ENCODE measurements at places on chromosomes 12 and 14.

GRCh38 chr12:95214466-95214865, 2.8 kb downstream of the FGD6 start:
- DNase-seq, result no peak

- DNase-seq, result no peak
Measured at GRCh38 chr12:12983420-12984035, 16.5 kb downstream of the HEBP1 start.

DNA sequence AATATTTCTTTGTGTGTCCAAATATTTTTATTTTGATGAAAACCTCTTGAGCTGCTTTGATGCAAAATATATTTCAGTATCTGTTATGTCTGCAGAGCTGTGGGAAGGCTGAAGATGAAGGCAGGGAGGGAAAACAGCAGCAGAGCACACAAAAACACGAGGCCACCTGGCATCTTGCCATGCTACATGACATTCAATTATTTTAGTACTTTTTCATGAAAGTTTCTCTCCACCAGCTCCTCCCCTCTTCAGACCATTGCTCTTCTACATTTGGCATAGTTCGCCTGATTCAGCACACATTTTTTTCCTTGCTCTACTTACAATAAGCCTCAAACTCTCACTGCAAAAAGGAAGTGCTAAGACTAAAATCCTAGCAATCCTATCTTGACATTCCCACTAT, 4.6 kb upstream of the ALX1 start:
- DNase-seq, result no peak

GRCh38 chr14:65703996-65704395, 291.5 kb downstream of the FUT8 start:
- no peak for DNase-seq

GRCh38 chr12:24615967-24616411, 332.9 kb downstream of the BCAT1 start:
- DNase-seq, result no peak

DNA sequence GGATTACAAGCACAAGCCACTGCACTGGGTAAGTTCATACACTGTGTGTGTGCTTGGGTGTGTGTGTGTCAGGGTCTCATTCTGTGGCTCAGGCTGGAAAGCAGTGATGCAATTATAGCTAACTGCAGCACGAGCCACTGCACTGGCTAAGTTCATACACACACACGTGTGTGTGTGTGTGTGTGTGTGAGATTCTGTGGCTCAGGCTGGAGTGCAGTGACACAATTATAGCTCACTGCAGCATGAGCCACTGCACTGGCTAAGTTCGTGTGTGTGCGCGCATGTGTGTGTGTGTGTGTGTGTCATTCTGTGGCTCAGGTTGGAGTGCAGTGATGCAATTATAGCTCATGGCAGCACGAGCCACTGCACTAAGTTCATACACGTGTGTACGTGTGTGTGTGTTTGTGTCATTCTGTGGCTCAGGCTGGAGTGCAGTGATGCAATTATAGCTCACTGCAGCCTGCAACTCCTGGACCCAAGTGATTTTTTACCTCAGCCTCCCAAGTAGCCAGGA, 85.4 kb downstream of the HECTD1 start:
- no peak for DNase-seq

DNA sequence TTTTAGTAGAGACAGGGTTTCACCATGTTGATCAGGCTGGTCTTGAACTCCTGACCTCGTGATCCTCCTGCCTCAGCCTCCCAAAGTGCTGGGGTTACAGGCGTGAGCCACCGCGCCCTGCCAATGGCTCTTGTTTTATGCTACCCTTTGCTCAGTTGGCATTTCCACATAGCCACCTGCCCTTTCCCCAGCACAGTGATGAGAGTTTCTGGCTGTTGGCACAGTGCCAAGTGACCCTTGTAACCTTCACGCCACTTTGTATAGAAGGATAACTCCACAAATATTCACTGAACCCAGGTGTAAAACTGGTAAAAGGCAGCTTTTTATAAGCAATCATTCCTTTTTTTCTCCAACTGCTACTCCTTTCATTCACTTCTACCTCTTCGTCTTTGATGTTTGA, 18.5 kb upstream of the CCDC175 start:
- DNase-seq, result no peak

DNA sequence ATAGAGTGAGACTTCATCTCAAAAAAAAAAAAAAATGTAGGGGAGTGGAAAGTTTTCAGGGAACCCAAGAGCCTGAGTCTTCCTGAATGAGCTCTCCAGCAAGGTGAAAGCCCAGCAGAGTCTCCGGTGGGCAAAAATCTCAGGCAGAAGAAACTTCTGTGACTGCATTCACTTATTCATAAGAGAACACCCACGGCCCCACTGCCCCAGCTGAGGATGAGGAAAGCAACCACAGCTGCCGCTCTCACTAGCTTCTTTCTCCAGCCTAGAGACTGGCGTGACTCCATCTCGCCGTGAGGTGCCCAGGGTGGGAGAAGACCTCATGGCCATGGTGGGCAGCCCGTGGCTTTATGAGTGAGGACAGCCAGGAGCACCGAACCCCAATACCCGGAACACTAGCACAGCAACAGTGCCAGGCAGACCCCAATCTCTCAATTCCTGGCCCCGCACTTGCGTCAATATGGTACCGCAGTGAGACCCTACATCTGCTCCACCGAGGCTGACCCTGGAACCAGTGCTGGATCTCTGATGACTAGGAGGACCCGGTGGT, 29.7 kb upstream of the DYNC1H1 start:
- no peak for DNase-seq

DNA sequence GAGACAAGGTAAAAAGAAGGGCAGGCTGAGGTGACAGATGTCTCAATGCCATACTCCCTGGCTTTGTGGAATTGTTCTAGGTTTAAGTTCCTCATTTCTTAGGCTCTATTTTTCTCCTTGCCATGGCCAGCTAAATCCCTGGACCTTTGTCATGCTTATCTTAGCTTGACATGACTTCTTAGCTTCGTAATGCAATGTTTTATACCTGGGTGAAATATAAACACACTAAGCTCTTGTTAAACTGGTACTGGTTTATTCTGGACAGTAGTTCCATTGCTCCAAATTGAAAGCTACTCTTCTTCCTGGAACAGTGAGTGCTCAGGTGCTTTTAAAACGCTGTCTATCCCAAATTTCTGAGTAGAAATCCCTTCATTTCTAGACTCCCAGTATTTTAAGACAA, 17.4 kb upstream of the ARHGAP5 start:
- no peak for DNase-seq

GRCh38 chr12:82996168-82996812, 309.6 kb downstream of the TMTC2 start:
- no peak for DNase-seq

DNA sequence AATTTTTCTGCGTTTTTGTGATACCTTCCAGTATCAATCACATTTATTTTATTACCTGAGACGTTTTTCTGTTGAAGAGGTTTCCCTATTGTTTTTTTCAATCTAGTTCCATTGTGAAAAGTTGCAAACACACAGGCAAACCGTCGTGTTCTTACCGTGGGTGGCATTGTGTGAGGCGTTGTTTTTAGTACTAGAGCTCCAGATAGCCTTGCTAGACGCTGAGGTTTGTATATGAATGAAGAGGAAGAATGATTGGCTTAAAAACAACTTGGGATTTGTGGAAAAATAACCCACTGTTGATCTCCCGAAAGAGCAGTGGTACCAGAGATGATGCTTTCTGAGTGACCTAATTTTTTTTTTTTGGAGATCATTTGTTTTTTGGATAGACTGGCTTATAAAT, 1.0 kb downstream of the SOCS4 start:
- no peak for DNase-seq

GRCh38 chr12:6273541-6274230, 36.8 kb upstream of the PLEKHG6 start:
- DNase-seq, result no peak

DNA sequence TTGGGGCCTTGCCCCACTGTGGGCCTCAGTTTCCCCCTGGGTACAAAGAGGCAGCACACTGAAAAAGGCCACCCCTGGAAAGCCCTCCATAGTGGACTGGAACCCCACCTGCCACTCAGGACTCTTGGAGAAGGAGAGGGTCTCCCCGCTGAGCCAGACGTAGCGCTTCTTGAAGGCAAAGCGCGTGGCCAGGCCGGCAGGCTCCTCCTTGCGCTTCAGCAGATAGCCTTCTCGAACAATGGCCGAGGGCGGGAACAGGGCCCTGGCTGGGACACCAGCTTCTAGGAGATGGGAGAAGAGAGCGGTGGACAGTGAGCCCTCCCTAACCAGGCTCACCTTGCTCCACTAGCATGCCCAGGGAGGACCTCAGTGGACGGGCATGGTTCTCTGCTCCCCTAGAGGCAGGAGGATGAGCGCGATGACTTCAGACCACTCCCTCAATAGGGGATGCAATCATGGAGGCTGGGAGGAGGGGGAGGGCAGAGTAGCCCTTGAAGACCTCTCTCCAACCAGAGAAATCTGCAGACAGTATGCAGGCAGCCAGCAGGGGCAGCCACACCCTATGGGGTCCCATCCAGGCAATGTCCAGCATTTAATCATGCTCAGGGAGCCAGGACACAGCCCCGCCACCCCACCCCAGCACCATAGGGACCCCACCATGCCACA, 29.8 kb downstream of the RASAL1 start:
- DNase-seq, result no peak

- DNase-seq, result no peak
Measured at GRCh38 chr14:104881369-104881979, 16.4 kb downstream of the CEP170B start.

DNA sequence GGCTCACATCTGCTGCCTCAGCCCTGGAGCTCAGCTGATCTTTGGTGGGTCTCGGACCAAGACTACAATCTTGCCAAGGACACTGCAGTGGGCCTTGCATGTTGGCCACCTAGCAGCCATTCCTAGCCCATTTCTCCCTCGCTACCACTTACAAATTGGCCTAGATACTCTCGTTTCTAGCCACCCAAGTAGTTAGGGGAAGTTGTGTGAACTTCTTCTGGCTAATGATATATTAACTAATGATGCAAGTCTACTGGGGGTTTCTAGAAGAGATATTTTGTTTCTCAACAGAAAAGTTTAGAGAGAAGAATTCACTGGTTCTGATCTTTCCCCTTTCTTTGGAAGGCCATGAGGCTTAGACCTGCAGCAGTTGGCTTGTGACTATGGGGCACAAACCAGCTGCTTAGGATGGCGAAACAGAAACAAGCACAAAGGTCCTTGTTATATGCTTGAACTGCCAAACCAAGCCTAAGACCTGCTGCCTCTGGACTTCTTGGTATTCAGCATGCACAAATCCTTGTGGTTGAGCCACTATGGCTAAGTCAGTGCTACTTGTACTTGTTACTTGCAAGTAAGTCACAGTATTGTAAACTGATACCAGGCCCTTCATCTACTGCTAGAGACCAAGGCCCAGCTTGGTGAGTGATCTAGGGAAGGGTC, 30.5 kb upstream of the GPATCH2L start:
- no peak for DNase-seq

DNA sequence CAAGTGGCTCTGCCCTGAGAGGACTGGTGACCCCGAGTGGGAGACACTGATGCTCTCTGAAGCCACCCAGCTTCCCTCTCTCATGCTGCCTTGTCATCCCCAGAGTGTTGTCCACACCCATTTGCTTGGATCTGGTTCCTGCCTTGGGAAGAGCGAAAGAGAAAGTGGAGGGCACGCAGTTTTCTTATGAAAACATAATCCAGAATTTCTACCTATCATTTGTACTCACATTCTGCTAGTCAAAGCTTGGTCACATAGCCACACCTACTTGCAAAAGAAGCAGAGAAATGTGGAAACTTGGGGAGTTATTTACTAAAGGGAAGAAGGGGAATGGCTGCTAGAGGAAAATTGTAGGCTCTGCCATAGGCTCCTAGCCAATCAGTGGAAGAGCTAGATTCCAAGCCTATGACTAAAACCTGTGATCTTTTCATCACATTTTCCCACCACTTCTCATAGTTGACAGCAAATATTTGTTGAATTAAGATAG, 326.3 kb downstream of the ZFP36L1 start:
- no peak for DNase-seq

DNA sequence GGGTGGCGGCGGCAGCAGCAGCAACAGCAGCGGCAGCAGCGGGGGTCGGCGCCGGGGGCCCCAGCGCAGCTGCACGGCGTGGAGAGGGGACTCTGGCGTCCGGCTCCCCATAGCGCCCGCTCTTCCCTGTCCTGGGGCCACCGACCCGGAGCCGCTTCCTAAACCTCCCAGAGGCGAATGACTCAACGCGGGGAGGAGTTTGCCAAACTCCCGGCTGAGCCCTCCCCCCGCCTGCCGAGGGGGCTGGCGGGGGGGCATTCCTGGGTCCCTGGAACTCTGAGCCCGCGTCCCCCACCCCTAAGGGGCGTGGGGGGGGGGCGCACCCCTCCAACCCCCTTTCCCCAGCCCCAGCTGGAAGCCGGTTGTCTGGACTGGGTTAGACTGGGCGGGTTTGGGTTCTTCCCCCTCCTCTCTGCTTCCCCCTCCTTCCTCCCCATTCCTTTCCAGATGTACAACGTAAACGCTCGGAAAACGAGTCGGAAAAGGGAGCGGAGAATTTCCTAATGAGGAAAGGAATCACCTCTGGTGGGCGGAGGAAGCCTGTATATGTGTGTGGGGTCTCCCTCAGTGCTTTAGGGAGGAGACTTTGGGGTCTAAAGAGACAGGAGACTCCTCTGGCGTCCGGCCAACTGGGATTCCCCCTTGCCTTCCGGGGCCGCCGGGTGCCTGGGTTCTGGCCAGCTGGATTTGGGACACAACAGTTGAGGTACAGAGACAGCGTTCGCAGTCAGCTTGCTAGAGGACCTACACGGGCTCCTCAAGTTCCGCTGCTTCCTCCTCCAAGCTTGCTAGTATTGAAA, at the start of gene ITGA5:
Gene ITGA5, minus strand, starts transcription at position 179 of the 800 bp plus-strand sequence. Its CDS starts 68 bp downstream, at position 111.
- no peak for DNase-seq

DNA sequence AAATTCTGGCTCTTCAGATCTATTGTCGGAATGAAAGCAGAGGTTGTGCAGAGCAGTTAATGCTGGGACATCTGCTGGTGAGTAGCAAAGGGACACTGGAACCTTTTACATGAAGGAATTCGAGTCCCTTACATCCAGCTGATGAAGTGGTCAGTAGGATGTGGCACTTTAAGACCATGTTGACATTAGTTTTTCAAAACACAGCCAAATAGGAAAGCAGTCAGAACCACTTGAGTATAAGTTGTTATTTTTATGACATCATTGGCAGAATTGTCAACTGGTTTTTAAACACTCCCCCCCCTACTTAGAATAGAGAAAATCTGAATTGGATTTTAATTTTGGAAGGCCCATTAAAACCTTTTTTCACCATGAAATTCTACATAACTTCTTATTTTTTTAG, 46.8 kb upstream of the AMN start:
- no peak for DNase-seq

DNA sequence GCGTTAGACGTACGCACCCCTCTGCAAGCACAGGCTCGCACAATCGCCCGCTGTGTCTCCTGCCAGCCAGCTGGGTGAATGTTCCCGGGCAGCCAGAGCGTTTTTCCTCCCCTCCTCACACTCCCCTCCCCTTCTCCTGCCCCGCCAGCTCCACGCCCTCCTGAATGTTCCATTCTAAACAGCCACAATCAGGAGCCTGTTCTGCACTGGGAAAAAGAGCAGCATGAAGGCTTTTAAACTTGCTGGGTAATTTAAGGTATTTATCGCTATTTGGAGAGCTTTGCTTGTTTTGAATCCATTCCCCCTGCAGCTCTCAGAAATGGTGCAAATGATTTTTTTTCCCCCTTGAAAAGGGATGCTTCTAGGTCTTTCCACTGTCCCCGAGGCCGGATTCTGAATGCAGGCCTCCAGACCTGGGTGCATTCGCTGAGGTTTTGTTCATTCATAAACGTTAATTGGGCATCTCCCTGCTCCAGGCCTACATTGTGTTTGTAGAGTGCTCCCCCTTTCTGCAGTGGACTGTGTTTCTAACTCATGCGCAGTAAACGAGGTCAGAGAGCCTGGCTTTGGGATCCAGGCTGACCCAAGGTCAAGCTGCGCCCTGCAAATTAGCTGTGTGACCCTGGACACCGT, 212.5 kb downstream of the CHST11 start:
- no peak for DNase-seq

- DNase-seq, result no peak
Measured at GRCh38 chr12:120077260-120077659, 39.3 kb downstream of the RAB35 start.

Data from stimulated activated CD8-positive, alpha-beta memory T cell treated with anti-CD3 and anti-CD28 coated beads, Interleukin-2, amount 100 ng/mL, for 1 hour (primary cell).